AG09319 (cell line): ENCODE measurements at places on chromosomes 4 and X.

- DNase-seq: no peak
Observed at GRCh38 chrX:56498756-56499155, 64.7 kb upstream of the UBQLN2 start.

DNA sequence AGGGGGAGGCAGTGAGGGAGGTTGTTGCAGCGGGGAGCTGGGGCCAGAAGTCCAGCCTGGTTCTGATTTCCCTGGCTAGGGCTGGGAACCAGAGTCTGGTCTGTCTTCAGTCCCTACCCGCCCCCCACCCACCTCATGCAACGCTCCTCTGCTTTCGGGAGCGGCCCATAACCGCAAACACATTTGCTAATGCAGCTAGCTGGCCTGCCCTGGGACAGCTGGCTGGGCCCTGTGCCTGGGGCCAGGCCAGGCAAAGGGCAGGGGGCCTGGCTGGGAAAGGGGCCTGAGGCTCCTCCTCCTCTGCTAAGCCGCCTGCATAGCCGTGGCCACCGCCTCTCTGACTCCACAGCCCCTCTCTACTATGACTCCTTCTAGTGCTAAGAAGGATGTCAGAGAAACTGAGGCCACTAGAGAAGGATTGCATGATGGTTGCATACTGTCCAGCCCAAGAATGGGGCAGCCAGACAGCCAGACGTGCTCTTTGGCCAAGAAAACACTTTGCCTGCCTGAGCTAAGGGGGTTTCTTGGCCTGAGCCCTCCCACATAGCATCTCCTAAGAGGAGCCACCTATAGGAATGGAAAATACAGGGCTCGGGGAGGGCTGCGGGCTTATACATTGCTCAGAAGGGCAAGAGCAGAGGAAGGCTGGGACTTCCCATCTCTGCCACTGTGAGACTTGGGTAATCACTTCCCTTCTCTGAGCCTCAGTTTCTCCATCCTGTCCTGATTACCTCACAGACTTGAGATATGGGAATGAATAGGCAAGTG is 76.9 kb downstream of the PJA1 start:
- peak; percentile 52 for DNase-seq

- DNase-seq: no peak
Observed at GRCh38 chrX:18537524-18537923, 112.1 kb downstream of the CDKL5 start.

DNA sequence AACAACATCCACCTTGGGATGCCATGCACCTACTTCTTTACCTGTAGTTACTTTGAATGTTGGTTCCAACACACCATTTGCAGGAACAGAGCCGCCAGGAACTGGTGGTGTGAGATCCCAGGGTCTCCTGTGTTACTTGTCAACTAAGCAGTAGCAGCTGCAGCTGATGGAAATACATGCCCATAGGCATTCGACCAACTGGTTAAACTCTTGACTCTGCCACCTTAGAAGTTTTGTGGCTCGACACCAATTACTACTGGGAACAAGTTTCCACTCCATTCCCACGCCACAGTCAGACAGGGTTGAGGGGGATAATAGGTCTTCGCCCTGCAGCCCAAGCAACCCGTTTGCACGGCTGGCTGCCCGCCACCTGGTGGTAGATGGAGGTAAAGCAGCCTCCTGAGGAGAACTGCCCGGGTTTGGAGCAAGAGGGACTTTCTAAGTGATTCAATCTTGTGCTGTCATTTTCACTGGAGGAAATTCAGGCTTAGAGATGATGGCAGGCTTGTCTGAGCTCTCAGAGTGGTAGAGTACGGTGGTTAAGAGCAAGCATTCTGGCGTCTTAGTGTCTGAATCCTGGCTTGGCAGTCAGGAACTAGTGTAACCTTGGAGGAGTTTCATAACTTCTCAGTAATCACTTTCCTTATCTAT is 119.1 kb upstream of the TRIM2 start:
- DNase-seq: peak; percentile 18

DNA sequence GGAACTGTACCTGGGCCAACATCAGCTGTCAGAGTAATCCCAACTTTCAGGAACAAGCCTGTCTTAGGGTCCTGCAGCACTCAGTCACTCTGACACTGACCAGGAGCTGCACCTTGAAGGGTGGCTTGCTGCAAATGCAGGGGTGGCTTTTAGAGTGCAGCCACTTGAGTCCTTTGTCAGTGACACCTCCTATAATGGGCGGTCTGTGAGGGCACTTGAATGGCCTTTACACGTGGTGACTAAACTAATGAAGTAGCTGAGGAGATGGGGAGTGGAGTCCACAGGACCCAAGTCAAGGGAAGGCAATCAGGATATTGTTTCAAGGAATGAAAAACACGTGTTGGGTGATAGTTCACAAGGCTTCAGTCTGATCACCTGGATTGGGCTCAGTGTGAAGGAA is 11.1 kb upstream of the LNX1 start:
- no peak for DNase-seq

- no peak for DNase-seq
Observed at GRCh38 chr4:153341575-153342090, 2.9 kb upstream of the MND1 start.
